Urinary bladder (tissue), 4 donors: ENCODE measurements at places on chromosomes 2 and 18. TPM values are rescaled to one million over a fixed set of nuclear protein-coding genes. Genes with fewer than 3 reads are reported as not detected.
A peak's percentile ranks its signal among the peaks of the same experiment; 100 is the strongest.

- DNase-seq, result no peak
Measured at GRCh38 chr18:57447154-57447621, 12.0 kb downstream of the ONECUT2 start.

DNA sequence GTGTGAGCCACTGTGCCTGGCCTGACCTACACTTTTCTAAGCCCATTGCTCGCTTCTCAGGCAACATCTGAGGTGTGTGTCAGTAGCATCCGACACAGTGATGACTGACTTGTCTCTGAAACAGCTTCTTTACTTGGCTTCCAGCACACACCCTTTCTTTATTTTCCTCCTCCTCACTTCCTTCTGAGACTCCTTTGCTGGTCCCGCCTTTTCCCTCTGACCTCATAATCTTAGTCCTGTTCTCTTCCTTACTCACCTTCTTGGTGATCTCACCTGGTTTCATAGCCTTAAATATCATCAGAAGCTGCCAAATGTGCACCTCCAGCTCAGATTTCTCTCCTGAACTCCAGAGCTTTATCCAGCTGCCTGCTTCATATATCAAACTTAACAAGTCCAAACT is 66.6 kb upstream of the PELI1 start:
- DNase-seq, result no peak

DNA sequence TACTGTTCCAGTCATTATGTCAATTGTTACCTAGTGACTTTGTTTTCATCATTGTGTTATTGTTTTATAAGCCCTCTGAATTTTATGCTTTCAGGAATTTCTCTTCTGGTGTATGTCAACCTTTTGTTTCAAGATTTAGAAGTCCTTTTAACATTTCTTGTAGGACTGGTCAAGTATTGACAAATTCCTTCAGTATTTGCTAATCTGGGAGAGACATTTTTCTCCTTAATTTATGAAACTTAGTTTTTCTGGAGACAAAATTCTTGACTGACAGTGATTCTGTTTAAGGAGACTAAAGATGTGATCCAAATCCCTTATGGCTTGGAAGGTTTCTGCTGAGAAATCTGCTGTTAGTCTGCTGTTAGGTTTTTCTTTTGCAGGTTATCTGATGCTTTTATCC is 84.9 kb upstream of the NT5C1B start:
- DNase-seq, result no peak

POTEE gene
- not detected for total RNA-seq

GRCh38 chr2:88236666-88237065 is 66.5 kb downstream of the THNSL2 start:
- no peak for DNase-seq

ITGB6 gene
- total RNA-seq, result 25.2 TPM

DNA sequence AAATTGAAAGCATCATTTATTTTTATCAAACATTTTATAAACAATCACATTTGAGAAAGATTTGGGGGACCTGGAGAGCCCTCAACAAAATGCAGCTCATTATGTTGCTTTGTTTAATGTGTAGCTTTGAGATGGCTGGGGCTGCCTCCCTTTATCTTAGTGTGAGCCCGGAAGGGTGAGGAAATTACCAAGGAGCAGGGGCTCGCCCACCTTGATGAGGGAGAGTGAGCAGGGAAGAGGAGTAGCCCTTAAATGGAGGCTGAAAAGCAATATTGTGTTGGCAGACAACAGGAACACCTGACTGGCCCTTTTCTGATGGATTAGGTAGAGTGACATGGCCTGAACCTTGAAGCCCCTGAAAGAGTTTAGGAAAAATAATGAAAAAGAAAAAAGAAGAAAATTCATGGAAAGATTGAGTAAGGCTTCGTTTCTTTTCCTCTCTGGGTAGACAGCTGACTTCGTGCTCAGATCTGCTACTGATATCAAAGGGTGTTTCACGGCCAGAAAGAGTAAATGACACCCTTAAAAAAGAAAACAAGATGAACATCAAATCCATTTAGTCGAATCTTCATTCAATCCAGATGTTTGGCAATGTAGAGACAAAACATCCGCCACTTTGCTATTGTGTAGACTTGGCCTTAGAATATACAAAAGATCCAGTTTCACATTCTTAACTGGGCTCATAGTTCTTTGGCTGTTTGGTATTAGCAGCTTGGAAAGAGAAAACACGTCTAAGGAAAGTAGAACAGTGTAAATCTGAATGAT is 206.5 kb upstream of the TCF4 start:
- no peak for DNase-seq

DNA sequence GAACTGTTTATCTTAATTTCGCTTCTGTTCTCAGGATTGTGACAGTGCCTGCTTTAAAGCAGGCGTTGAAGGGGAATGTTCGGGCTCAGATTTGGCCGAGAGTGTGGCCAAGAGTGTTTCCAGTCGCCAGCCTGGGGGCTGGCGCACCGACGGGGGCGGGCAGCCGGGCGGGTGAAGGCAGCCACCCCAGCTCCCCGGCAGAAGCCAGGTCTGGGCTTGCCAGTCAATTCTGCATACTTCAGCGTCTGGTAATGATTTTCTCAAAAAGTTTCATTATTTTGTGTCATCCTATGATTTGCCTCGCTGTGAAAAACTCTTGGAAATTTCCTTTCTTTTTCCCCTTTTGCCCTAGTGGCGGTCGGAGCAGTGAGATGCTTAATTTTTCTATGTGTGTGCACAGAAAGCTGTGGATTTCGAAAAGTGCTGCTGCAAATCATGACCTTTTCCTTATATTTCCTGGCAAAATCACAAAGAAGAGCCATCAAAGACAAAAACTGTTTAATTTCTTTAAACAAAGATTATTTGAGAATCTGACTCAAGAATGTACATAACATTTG is 856 bp downstream of the FAM228A start:
- no peak for DNase-seq

C1QL2 gene
- not detected for total RNA-seq

- DNase-seq, result no peak
Measured at GRCh38 chr2:160322320-160322719, 122.2 kb upstream of the ITGB6 start.

- no peak for DNase-seq
Measured at GRCh38 chr2:218400167-218400929, 680 bp downstream of the CTDSP1 start.

CCDC150 gene
- 9.8 TPM for total RNA-seq

DNA sequence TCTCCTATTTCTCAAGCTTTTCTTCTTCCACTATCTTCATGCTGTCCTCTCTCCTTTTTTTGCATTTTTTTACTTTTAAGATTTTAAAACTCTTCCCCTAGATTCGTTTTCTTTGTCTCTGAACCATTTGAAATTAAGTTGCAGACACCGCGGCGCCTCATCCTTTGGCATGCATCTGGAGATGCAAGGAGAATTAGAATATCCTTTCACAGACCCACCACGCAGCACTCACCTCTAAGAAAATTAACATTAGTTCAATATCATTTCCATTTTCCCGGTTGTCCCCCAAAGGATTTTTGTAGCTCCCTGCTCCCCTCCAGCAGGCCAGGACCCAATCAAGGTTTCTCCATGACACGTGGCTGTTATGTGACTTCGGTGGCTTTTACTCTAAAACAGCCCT is 88.8 kb downstream of the C1QL2 start:
- no peak for DNase-seq

GRCh38 chr2:167157523-167157922 is 269.2 kb downstream of the XIRP2 start:
- no peak for DNase-seq

MALL gene
- 24.4 TPM for total RNA-seq

GRCh38 chr18:48814490-48815178 is 136.1 kb downstream of the SMAD7 start:
- no peak for DNase-seq

DNA sequence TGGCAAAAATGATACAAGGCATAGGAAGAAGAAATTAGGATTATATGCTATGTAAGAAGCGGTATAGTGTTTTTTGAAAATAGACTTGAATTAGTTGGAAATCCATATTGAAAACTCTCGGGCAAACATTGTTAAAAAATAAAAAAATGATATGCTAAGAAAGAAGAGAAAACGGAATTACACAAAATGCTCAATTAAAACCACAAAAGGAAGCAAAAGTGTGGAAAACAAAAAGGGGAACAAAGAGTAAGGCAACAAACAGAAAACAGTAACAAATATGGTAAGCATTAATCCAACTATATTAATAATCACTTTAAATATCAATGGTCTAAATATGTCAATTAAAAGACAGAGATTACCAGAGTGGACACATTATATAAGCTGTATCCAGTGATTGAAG is 58.4 kb downstream of the TXNL1 start:
- DNase-seq, result no peak

HNMT gene
- total RNA-seq, result 179 TPM

DNA sequence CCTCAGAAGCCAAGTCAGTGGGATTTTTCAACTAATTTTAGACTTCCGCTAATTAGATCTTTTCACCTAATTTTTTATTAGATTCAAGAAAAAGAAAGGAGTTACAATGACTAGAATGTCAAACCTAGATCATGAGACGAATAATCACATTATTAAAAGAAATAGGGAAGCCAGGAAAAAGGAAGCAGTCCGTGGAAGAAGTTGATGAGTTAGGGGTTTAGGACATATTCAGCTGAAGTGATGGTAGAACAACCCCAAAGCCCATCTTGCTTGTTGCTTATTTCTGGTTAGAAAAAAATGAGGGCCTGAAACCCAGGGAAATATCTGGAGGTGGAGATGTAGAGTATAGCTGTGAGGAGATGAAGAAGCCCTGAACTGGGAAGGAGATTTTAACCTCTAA is 8.0 kb downstream of the KLF7 start:
- no peak for DNase-seq

CXCR4 gene
- total RNA-seq, result 20.8 TPM

DNA sequence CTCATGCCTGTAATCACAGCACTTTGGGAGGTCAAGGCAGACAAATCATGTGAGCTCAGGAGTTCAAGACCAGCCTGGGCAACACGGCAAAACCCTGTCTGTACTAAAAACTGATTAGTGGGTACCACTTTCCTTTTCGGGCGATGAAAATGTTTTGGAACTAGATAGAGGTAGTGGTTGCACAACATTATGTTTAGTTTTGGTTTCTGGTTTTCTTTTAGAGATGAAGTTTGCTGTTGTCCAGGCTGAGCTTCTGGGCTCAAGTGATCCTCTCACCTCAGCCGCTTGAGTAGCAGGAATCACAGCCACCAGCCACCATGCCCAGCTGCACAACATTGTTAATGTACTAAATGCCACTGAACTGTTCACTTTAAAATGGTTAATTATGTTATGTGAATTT is 27.6 kb downstream of the AAK1 start:
- no peak for DNase-seq

GRCh38 chr2:160220545-160221009 is 20.5 kb upstream of the ITGB6 start:
- peak; percentile 86 for DNase-seq

- no peak for DNase-seq
Measured at GRCh38 chr2:241879326-241879725, 9.8 kb downstream of the RTP5 start.

DNA sequence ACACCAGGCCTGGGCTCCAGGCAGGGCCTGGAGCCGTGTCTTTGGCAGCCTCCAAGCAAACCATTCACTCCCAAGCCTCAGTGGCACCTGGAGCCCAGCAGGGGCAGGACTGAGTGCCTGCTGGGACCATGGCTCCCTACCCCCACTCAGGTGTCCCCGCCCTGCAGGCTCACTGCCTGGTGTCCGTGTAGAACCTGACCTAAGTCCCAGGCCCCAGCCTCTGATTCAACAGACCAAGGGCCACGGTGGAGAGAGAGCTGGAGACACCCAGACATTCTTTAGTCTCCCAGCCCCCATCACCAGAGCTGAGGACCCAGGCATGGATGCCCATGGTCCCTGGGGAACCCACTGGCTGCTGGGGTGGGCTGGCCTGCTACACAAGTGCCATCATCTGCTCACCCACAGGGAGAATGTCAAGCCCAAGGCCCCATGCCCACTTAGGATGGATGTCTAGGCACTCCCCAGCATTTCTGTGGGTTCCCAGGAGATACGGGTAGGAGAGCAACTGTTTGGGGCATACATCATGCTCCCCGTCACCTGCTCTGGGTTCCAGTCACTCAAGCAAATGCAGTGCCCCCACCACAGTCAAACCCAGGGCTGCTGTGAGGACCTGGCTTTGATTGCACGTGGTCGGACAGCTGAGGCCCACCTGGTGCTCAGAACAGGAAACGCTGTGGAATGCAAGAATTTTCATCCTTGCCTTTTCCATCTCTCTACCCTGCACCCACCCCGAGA is 42.9 kb upstream of the ATG16L1 start:
- DNase-seq, result no peak

- DNase-seq, result no peak
Measured at GRCh38 chr2:241386519-241386918, 30.4 kb downstream of the FARP2 start.

- no peak for DNase-seq
Measured at GRCh38 chr2:207046724-207047123, 107.4 kb downstream of the CPO start.

DNA sequence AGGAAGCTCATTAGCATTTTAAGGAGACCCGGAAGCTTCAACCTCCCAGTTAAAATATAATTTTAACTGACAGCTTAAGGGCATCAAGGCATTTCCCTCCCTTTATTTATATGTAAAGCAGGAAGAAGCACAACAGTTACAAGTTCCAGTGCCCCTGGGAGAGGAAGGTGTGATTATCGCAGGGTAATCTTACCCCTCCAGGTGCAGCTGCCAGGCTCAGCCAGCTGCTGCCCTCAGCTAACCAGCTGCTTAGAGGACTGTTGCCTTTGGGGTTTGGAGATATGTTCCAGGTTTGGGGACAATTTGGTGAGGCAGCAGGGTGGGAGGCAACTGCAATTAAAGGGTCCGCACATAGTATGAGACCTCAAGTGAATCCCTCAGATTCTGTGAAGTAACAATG is 55.3 kb upstream of the SETBP1 start:
- no peak for DNase-seq

CHRNG gene
- total RNA-seq, result 3.5 TPM

DNA sequence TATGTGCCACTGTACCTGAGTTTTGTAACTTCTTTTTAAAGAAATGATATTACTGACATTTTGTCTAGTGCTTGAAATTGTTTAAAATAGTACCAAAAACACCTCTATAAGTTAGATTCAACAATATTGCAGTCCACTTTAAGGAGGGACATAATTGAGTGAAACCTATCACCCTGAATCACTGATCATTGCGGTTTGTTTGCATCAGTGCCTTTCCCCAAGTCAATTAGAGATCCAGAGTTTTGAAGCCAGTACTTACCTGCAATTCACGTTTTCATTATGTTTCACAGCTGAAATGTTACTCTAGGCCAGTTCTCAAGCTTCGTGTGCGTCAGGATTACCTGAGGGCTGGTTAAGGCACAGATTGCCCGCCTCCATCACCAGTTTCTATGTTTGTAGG is 26.6 kb upstream of the DLX1 start:
- no peak for DNase-seq

DNA sequence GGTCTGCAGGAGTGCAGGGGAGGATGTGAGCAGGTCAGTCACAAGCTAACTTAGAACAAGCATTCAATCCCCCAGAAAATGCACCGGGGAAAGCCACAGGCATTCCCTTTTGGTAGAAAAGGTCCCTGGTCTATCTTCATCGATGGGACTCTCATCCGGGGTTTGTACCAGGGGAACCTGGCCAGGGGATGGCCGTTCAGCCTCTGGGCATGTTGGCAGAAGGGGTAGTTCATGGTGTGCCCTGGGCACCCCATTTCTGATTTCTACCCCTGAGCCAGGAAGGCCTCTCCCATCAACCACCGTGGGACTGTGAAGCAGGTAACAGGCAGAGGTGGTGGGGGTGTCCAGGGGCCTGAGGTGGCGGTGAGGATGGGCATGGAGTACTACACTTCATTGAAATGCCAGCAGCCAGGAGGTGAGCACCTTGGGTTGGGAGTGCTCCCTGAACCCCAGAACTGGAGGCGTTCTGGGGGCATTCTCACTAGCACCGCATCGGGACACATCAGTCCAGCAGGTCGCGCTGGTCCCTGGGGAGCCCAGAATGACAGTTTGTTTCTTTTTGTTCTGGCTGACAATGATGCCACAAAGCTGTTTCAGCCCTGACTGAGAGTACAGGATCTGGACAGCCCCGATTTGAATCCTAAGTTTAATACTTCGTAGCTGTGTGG is 172.3 kb downstream of the SMAD7 start:
- no peak for DNase-seq

ACTG2 gene
- 637 TPM for total RNA-seq
